ENCODE measurements at places on chromosomes 4 and X.

DNA sequence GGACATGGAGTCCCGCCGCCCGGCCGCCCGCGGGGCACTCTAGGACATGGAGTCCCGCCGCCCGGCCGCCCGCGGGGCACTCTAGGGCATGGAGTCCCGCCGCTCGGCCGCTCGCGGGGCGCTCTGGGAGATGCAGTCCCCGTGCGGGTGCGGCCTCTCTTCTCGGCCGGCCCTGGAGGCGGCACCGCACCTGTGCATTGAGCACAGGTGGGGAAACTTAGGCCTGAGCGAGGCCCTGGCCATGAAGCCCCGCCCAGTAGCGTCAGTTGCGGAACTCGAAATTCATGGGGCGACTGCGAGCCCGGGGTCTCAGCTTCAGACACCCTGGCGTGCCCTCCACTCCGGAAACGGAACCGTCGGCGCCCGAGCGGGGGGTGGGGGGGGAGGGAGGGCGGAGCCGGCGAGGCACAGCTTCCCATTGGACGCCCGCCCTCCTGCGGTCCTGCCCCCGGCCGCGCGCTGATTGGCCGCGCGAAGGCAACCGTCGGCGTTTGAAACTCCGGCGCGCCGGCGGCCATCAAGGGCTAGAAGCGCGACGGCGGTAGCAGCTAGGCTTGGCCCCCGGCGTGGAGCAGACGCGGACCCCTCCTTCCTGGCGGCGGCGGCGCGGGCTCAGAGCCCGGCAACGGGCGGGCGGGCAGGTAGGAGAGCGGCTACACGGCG, at the start of the genes TACC3 and TMEM129:
Gene TACC3 (plus strand): TSS at position 519 of the 663 bp plus-strand sequence. CDS start 1,901 bp downstream, outside the sequence.
Gene TMEM129 (minus strand): TSS at position 321 of the 663 bp plus-strand sequence. CDS start 486 bp downstream, outside the sequence.
- peak; percentile 93 for DNase-seq

DNA sequence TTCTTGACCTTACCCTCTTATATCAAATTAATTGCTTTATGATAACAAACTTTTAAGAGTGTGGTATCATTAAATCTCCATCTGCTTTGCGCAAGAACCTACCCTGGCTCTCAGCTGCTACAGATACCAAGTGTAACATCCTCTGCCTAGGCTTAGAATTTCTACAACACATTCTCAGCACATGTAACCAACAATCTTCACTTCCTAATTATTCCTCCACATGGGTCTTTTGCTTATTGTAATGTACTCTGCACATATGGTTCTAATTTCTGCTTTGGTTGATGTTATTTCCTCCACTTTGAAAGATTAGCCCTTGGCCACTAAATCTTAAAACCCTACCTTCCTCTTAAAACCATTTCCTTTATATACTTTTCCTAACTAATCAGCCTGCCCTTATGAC, 242.4 kb downstream of the ARHGAP24 start:
- DNase-seq, result no peak

- DNase-seq, result no peak
Measured at GRCh38 chr4:41792166-41792565, 43.6 kb upstream of the PHOX2B start.

GRCh38 chr4:3303923-3304710, 11.3 kb downstream of the RGS12 start:
- no peak for DNase-seq

DNA sequence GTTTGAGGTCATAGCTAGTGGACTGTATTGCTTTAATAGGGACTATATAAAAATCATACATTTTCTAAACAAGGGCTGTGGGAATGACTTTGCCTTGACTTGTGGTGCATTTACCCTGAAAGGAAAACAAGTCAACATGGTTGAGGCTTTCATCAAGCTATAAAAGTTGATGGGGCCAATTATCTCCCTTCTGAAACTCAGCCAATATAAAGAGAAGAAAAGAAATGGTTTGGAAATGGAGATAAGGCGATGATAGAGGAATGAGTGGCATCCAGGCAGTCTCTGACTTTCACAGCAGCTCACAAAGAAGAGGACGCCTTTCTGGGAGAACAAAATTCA, 118.7 kb downstream of the SMARCA1 start:
- no peak for DNase-seq

GRCh38 chrX:22338740-22339139, 66.0 kb downstream of the CBLL2 start:
- DNase-seq, result no peak

- DNase-seq, result no peak
Measured at GRCh38 chr4:147548256-147548655, 67.4 kb downstream of the EDNRA start.

GRCh38 chrX:1215123-1215823, 2.8 kb upstream of the CRLF2 start:
- no peak for DNase-seq

DNA sequence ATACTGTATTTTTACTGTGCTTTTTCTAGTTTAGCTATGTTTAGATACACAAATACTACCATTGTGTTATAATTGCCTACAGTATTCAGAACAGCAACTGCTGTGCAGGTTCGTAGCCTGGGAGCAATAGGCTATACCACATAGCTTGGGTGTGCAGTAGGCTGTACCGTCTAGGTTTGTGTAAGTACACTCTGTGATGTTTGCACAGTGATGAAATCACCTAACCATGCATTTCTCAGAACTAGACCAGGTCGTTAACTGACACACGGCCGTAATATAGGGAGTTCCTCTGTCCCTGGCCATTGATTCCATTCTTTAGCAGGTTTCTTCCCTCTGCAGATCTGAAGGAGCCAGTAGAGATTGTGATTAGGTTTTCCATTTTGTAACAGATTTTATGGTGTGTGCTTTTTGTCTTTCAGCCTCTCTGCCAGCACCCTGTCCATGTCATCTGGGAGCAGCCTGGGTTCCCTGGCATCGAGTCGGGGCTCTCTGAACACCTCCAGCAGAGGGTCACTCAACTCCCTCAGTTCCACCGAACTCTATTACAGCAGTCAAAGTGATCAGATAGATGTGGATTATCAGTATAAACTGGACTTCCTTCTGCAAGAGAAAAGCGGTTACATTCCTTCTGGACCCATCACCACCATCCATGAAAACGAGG, 59.5 kb downstream of the CLDN22 start:
- no peak for DNase-seq

- no peak for DNase-seq
Measured at GRCh38 chr4:17347445-17347844, 164.4 kb downstream of the QDPR start.

DNA sequence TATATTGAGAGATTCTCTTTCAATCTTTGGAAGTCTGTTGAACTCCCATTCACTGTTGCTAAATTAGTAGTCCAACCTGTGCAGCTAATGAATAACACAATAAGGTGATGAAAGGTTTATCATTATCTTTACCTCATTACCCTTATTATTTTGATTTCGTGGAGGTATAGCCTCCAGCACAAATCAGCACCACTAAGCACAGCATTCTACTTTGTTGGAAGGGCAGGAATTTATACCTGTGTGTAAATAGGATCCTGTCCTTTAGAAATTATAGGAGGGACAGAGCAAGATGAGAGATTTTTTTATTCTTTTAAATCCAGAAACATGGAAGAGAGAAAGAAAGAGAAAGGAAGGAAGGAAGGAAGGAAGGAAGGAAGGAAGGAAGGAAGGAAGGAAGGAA, 454.1 kb downstream of the PDGFC start:
- DNase-seq, result no peak

GRCh38 chrX:129040124-129040523, 483.2 kb downstream of the SMARCA1 start:
- no peak for DNase-seq

GRCh38 chrX:19156186-19156585, 33.9 kb upstream of the ADGRG2 start:
- DNase-seq, result no peak

GRCh38 chrX:129793604-129794191, 13.9 kb downstream of the SASH3 start:
- DNase-seq, result no peak

GRCh38 chr4:2290974-2291704, 29.2 kb upstream of the MXD4 start:
- DNase-seq, result no peak

DNA sequence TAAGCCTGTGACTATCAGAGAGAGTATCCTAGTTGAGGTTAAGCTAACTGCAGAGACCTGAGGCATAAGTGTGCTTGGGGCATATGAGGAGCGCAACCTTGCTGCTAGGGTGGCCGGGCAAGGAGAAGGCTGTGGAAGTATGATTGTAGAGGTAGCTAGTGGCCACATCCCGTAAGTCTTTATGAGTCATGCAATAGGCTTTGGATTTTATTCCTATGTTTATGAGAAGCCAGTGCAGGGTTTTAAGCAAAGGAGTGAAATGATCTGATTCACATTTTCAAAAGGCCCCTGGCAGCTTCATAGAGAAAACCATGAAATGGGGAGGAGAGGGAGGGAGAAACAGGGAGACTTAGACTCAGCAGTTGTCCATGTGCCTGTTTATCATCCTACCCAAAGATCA, 92.1 kb upstream of the WDFY3 start:
- DNase-seq, result no peak

GRCh38 chrX:16119353-16120220, 3.8 kb upstream of the GRPR start:
- no peak for DNase-seq

DNA sequence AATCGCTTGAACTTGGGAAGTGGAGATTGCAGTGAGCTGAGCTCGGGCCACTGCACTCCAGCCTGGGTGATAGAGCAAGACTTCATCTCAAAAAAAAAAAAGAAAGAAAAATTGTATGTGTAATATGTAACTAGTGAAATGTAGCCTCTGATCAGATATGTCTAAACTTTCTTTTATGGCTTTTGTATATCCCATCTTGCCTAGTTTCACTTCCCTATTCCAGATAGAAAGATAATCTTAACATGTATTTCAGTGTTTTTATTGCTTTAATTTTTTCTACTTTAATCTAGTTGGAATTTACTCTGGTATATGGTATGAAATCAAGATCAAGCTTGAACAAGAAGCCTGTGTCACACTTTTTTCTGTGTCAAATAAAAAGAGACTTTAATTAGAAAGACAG, 1.9 kb upstream of the ZNF41 start:
- DNase-seq, result no peak

- no peak for DNase-seq
Measured at GRCh38 chrX:119067023-119067739, 5.6 kb upstream of the CT47C1 start.

DNA sequence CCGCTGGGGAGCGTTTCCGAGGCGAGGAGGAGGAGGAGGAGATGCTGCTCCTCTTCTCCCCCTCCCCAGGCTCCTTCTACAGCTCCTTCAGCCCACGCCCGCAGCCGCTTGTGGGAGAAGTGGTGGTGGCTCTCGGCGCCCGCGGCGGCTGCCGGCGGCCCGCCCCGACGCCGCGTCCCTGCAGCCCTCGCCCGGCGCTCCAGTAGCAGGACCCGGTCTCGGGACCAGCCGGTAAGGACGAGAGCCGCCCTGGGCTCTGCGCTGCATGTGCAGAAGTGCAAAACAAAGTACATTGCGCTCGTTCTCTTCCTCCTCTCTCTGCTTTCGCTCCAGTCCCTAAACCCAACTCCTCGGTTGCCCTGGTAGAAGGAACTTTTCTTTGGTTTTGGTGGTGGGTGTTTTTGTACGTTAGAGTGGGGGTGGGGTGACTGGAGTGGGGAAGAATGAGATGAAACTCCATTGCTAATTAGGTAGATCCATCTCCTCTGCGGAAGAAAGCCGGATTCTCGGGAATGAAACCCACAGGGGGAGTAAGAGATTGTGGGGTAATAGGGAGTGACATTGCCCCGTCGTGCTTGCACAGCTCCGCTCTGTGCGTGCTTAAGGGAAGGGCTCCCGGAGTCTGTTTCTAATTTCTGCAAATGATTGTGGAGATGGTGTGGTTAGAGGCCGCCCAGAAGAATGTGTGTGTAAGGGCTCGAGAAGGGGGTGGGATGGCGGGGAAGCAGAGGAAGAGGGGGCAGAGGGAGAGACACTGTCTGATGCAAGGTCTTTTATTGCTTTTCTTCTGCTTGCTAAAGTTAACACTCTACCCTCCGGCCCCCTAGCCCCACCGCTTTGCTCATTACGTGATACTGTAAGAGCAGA, 677 bp downstream of the PTPN13 start:
- peak; percentile 61 for DNase-seq

- DNase-seq, result no peak
Measured at GRCh38 chr4:142203505-142203904, 567.1 kb downstream of the IL15 start.

- DNase-seq, result no peak
Measured at GRCh38 chr4:89305712-89306437, 1.7 kb downstream of the GPRIN3 start.

DNA sequence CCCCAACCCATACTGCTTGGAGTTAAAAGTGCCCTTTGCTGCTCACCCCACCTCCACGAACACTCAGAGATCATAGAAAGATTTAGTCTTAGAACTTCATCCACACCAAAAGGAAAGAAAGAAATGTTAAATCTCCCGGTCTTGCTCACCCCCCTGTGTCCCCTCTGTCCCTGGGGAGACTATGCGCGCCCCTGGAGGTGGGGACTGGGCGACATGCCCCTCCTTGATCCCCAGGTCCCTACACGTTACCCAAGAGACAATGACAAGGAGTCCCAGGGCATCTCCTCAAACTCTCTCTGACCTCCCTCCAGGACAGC, 620 bp downstream of the ITM2A start:
- no peak for DNase-seq

DNA sequence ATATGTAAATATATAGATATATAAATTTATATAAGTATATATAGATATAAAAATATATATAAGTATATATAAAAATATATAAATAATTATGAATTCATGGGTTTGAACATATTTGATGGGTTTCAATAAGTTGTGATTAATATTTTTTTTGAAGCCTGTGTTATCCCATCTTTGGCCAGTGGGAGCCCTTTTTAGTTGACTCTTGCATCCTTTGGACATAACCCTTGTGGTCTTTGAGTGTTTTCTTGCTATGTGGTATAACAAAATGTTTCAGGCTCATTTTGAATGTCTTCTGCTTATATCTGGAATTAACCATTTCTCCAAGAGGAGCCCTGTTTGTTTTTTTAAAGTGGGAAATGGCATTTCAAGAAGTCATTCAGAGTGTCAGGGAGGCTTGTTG, 15.2 kb downstream of the SNX25 start:
- no peak for DNase-seq

DNA sequence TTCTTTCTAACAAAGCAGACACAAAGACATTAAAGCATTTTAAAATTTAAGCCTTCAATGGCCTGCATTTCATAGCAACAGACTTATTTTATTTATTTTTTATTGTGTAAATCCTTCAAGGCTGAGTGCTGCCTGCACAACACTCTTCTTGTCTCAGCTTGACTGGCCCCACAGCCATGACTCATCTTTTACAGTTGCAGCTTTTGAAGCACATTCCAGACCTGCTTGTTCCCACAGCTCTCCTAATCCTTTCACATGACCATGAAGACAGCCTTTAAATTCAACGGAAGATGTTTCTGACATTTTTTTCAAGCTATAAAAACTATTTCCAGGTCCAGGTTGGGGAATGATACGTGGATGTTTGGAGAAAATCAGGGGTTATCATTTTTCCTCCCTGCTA, 276.9 kb upstream of the TACR3 start:
- DNase-seq, result no peak

DNA sequence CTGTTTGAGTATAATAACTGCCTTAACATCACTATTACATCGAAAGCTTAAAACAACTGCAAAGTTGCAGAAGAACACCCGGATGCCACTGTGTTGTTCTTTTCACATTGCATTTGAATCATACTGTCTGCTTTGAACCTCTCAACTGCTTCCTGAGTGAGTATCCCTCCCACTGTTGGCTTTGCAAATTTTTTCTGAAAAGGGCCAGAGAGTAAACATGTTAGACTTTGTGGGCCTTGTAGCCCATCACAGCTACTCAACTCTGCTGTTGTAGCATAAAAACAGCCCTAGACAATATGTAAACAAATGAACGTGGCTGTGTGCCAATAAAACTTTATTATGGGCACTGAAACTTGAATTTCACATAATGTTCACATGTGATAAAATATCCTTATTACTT, 76.1 kb downstream of the NSG1 start:
- DNase-seq, result no peak

GRCh38 chr4:56050625-56051024, 101.9 kb downstream of the CEP135 start:
- no peak for DNase-seq

- DNase-seq, result no peak
Measured at GRCh38 chrX:123779908-123780396, 47.1 kb upstream of the THOC2 start.
